Stimulated activated CD8-positive, alpha-beta memory T cell treated with anti-CD3 and anti-CD28 coated beads, Interleukin-7, amount 100 ng/mL, for 1 hour (primary cell): ENCODE measurements at places on chromosomes 3 and 15.

- no peak for DNase-seq
Observed at GRCh38 chr15:25532269-25533140, 93.7 kb upstream of the UBE3A start.

GRCh38 chr3:137347817-137348368, 390.1 kb downstream of the IL20RB start:
- DNase-seq, result no peak

- DNase-seq, result no peak
Observed at GRCh38 chr3:185680231-185680630, 94.1 kb downstream of the SENP2 start.

- no peak for DNase-seq
Observed at GRCh38 chr3:64715211-64715982, 27.6 kb upstream of the ADAMTS9 start.

DNA sequence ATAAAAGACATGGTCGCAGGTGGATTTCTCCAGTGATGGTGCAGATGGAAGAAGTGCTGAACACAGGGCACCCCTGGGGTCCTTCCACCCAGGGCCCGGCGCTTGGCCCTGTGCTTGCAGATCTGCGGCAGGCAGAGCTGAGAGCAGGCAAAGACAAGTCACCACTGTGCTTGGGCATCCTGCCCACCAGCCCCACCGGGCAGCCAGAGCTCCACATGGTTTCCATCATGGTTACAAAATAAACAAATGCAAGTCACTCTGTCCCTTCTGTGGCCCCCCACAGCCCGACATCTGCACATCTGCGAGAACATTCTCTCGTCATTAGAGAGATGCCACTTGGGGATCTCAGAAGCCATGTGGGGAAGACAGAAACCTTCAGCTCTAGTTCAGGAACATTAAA, 37.6 kb upstream of the SFMBT1 start:
- DNase-seq, result no peak

DNA sequence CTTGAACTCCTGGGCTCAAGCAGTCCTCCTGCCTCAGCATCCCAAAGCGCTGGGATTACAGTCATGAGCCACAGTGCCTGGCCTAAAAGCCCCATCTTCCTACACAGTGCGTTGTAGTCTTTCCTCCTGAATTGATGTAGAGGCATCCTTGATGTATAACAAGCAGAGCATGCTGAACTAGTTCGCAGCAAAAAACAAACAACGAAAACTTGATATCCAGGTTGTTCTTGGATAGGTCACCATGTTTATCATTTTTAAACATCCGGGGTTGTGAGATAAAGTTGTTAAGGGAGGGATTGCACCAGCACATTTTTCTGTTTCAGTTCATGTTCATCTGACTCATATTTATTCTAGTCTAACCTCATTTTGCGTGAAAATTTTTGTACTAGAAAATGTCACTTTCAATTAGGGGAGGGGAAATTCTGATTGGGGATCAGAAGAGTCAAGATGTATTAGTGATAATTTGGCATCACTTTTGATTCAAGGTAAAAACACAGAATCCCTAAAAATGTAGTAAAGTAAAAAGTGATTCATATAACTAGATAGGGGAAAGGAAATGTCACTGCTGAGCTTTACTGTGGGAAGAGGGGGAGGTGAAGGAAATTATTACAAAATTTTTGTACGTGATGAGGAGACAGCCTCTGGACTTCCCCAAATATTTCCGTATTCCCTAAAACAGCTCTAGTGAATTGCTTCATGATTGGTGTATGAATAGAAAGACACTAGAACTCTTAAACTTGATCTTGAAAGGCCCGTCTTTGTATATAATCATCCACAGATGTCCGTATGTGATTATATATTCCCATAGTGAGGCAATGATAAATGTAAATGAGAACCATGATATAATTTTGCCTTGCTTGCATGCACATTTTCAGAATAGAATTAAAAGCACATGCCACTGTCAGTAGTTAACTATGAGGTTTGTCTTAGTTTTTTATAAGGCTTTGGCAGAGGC, 22.9 kb downstream of the RAB8B start:
- DNase-seq, result no peak

- DNase-seq, result no peak
Observed at GRCh38 chr3:121869736-121870135, 24.5 kb upstream of the SLC15A2 start.

DNA sequence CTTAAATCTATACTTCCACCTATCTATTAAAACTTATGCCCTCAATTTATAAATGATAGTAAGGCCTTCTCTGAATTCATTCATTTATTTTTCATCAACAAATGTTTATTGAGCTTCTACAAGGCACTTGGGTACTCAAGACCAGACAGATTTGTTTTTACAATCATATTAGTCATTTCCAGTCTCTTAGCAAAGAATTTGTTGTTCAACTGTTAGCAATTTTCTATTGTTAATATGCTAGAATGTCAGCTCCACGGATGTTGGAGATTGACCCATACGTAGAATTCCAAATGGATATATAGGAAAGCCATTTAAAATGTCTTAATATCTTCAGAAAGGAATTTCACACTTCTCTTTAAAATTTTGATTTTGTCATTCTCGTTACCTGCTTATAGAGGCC, 36.7 kb downstream of the ZBTB38 start:
- no peak for DNase-seq

- DNase-seq, result no peak
Observed at GRCh38 chr3:9008550-9009255, 45.4 kb upstream of the RAD18 start.

DNA sequence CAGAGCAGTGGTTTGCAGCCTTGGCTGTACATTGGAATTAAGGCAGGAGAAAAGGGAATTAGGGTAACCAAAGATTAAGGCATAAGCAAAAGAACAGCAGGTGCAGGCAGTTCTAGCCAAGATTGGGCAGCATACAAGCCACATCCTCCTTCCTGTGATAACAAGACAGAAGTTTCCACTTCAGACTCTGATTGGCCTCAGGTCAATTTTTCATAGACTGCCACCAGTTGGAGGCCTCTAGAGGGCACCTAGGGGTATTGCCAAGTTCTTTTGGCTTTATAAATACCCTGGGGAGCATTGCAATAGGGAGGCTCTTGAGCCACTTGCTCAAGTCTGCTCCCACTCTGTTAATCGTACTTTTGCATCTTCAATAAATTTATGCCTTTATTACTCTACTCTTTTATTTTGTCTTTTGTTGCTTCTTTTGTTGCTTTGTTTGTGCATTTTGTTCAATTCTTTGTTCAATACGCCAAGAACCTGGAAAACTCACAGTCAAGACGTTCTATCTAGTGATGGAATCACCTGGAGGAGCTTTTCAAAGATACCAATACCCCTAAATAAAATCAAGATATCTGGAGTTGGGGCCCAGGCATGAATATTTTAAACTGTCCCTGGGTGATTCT, 32.2 kb upstream of the FMN1 start:
- peak; percentile 21 for DNase-seq

- no peak for DNase-seq
Observed at GRCh38 chr3:107450254-107450893, 72.4 kb upstream of the BBX start.

DNA sequence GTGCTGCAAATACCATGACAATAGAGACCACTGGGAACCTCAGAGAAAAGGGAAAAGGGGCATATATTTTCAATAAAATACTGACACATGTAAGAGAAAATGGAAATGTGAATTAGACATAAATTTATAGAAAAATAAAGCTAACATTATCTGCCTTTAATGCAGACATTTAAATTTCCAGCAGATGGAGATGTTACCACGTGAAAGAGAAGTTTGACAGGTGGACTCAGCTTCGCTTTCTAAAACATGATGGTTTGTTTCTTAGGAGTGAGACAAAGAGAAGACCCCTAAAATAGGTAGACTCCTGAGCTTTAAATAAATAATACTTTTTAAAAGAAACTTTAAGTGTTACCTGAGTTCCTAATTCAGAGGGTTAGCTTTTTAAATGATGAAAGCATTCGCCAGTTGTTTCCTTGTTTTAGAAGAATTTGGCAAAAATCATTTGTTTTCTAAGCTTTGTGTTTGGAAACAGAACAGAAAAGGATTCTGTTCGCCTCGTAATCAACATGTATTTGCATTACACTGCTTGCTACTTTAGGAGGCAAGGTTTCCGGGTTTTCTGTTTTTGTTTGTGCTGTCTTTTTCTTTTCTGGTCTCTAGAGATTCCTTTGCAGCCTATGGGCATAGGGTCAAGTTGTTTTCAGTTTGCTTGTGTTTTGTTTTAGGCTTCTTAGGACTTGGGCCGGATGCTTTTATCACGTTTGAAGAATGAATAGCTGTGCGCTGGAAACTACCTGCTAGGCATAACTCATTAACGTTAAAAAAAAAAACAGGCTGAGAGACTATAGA, 271.4 kb downstream of the THSD4 start:
- no peak for DNase-seq

GRCh38 chr3:72460205-72461174, 387.8 kb downstream of the SHQ1 start:
- DNase-seq, result no peak

DNA sequence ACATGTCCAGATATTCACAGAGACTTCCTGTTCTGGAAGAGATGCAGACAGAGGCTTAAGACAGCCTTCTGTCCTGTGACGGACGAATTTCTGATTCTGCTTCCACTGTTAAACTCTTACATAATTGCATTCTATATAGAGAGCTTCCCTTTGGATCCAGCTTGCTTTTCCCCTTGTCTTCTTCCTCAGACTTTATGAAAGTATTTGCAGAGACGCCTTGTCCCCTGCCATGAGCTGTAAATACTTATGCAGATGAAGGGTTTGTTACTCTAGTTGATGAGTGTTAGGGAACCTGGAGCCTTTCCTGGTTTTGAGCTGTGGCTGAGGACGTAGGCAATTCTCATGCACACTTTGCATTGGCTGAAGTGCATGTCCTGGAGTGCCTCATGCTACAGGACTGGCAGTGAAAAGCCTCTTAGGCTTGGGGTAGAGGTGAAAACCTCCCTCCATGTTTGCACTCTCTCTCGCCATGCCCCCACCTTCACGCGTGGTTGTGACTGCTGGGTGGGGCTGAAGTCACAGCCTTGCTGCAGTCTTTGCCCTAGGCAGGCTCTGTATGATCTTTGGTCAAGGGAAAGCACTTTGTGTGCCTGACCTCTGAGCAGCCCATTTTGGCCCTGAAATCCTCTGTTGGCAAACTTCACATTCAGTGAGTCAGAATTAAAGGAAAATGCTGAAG, 286.6 kb downstream of the PTPRG start:
- no peak for DNase-seq

- no peak for DNase-seq
Observed at GRCh38 chr3:137121704-137122314, 164.0 kb downstream of the IL20RB start.

- DNase-seq, result no peak
Observed at GRCh38 chr15:67303490-67304363, 49.1 kb downstream of the IQCH start.

- DNase-seq, result no peak
Observed at GRCh38 chr15:62605282-62605681, 437.3 kb upstream of the TPM1 start.

GRCh38 chr15:63365273-63365680, 16.4 kb downstream of the CA12 start:
- DNase-seq, result no peak

GRCh38 chr3:157231071-157231470, 71.1 kb upstream of the CCNL1 start:
- no peak for DNase-seq

GRCh38 chr3:126372413-126373145, 15.4 kb upstream of the KLF15 start:
- no peak for DNase-seq
